ENCODE measurements at places on chromosomes 13 and 19.
A peak's percentile ranks its signal among the peaks of the same experiment; 100 is the strongest.

DNA sequence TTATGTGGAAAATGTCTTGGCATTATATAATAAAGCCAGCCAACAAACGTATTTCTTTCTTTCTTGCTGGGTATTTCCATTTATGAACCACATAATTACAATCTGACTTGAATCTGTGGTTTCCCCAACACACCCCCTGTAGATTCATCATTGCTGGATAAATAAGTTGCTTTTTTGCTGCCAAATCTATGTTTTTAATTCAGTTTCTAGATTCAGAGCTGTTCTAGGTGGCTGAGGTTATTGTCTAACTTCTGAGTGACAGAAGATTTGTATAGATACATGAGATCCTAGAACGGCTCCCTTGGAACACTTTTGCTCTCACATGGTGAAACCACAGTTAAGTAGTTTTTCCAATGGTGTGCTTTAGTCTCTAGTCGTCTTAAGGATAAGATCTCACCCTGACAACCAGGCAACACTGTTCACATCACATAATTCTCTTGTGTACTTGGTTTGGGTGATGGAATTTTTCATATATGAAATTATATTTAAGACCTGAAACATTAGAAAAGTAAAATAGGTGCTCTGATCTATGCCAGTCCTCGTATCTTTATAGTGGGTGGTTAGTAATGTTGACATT lies 239.1 kb downstream of the KLF12 start:
- DNase-seq: no peak

DNA sequence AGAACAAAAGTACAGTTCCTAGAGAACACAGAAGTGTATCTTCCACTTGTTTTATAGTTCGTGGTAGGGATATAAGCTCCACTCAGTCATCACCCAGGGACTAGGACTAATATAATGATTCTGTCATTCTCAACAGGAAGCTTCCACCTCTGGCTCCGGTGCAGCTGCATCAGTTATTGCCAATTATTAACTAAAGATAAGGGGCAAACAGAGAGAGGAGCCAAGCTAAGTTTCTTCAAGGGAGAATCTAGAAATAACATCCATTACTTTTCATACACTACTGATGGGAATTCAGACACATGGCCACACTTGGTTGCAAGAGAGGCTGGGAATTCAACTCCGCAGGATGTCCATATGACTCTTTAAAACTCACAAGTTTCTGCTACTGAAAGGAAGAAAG lies 917.9 kb downstream of the OLFM4 start:
- DNase-seq: no peak

DNA sequence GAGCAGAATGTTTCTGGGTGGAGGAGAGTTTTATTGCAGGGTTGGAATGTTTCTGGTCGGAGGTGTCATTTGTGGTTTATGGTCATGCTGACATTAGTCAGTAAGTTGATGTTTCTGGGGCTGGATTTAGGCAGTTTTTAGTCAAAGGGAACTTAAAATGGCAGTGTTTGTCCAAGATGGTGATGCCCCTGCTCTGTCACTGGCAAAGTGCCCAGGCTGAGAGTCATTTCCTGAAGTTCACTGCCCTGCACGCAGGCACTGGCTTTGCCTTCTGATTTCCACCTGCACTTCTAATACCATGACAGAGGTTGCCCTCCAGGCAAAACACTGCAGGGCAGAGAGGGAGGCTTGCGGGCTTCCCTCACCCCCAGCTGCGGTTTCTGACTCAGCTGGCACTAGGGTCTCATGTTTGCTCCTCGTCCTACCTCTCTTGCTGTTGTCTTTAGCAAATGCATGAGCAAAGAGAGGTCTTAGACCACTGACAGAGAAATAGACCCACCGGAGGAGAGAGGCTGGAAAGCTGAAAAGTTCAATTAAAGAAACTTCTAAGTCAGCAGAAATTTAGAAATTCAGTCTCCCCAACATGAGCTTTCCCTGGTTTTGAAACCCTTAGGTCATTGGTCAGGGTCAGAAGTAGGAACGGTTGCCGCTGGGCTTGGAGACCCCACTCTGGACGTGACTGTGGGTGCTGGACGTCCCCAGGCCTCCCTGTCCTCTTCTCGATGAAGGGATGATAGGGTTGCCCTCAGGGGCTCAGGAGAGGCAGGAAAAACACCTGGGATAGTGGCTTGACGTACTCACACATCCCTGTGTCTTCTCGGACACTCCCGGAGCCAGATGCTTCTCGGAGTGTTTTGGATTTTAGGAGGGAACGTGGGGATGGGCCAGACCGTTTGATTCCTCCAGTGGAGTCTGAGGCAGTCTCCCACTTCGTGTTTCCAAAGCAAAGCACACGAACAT lies 26.3 kb downstream of the TMEM255B start:
- no peak for DNase-seq

DNA sequence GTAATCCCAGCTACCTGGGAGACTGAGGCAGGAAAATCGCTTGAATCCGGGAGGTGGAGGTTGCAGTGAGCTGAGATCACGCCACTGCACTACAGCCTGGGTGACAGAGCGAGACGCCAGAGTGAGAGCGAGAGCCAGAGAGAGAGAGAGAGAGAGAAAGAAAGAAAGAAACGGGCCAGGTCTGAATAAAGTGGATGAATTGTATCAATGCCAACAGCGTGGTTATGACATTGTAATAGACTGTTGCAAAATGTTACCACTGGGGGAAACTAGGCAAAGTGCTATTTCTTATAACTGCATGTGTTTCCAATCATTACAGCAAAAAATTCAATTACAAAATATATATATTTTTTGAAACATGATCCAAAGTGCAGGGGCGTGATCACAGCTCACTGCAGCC lies 11.8 kb upstream of the BTBD2 start:
- DNase-seq: no peak

DNA sequence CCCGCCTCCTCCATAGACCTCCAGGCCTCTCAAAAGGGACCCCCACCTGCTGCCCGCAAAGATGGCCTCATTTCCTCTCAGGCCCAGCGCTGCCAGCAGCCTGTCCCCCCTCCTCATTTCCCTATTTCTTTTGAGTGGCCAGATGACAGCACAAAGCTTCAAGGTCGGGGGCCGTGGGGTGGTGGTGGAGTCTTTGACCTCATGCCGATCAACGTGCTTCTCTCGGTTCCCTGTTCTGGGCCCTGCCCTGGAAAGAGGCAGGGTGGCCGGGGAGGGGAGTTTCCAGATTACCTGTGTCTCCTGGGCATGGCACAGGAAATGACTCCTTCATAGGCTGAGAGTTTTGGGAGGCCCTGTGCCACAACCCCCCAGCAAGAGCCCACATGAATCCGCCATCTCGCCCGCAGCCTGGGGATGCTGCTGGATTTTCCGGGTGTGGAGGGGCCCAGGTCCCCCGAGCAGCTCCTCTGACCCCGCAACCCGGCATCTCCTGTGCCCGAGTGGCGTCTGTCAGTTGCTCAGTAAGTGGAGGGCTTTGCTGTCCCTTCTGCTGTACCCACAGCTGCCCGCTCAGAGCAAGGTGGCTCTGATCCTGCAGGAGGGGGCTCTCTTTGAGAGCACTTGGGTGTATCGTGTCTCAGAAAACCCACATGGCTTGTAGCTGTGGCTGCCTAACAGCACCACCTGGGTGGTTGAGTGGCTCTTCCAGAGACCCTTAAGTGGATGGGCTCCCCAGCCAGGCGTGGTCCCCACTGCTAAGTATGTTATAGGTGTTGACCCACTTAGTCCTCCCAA lies 139.4 kb downstream of the SIPA1L3 start:
- peak; percentile 83 for DNase-seq

- peak; percentile 71 for DNase-seq
Observed at GRCh38 chr13:110525328-110526319, 35.9 kb downstream of the RAB20 start.

GRCh38 chr19:15721268-15721667 lies 6.6 kb upstream of the OR10H2 start:
- DNase-seq: no peak

GRCh38 chr19:7863157-7863970 lies 10.8 kb downstream of the PRR36 start:
- DNase-seq: no peak

- no peak for DNase-seq
Observed at GRCh38 chr19:13079542-13079986, 23.1 kb downstream of the LYL1 start.

GRCh38 chr19:49470615-49470978 lies 3.4 kb upstream of the FLT3LG start:
- DNase-seq: no peak

- no peak for DNase-seq
Observed at GRCh38 chr13:110454227-110454859, 107.2 kb downstream of the RAB20 start.

DNA sequence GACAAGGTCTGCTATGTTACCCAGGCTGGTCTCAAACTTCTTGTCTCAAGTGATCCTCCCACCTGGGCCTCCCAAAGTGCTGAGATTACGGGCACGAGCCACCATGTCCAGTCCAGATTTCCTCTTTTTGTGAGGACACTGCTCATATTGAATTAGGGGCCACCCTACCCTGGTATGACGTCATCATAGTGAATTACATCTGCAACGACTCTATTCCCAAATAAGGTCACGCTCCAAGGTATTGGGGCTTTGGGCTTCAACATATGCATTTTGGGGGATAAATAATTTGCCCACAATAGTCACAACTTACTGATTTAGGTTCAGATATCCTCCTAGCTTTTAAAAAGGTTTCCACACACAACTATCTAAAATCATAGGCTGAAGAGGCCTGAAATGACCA lies 9.5 kb downstream of the SLC15A1 start:
- DNase-seq: no peak

GRCh38 chr19:5170329-5170745 lies 170.3 kb downstream of the PTPRS start:
- no peak for DNase-seq

GRCh38 chr13:84607261-84608013 lies 725.2 kb upstream of the SLITRK1 start:
- no peak for DNase-seq

DNA sequence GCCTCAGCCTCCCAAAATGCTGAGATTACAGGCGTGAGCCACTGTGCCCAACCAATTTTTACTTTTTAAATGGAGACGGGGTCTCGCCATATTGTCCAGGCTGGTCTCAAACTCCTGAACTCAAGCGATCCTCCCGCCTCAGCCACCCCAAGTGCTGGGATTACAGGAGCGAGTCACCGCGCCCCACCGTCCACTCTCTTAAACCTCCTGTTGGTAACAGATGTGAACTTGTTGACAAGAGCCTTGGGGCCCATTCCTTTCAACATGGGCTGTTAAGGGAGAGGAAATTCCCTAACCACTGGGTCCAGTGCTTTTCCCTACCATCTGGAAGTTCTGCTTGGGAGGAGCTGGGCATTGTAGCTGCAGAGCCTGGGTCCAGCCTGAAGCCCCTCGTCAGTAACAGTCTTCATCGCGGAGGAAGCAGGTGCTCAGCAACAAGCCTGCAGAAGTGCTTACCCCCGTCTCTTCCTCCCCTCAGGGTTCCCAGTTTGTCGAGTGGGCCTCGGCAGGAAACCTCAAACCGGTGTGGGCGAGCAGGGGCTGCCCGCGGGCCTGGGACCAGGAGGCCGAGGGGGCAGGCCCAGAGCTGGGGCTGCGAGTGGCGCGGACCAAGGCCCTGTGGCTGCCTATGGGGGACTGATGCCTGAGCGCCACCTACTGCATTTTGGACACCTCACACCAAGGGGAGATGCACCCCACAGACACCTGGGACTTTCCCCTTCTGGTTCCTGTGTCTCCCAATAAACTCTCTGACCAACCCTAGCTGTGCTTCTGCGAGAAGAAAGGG lies 4.0 kb upstream of the FLT3LG start:
- DNase-seq: peak; percentile 88

- no peak for DNase-seq
Observed at GRCh38 chr13:98706446-98707110, 45.9 kb downstream of the SLC15A1 start.

- no peak for DNase-seq
Observed at GRCh38 chr13:85567909-85568308, 231.3 kb downstream of the SLITRK6 start.

GRCh38 chr19:15837221-15837731 lies 21.8 kb upstream of the OR10H1 start:
- DNase-seq: no peak

GRCh38 chr13:112968380-112968909 lies 569 bp upstream of the MCF2L start:
- DNase-seq: peak; percentile 61

- DNase-seq: no peak
Observed at GRCh38 chr19:29577649-29577963, 28.5 kb upstream of the POP4 start.

GRCh38 chr13:84362777-84363176 lies 480.5 kb upstream of the SLITRK1 start:
- DNase-seq: no peak

GRCh38 chr19:18809149-18809868 lies 18.2 kb upstream of the COMP start:
- DNase-seq: no peak

- no peak for DNase-seq
Observed at GRCh38 chr13:20960663-20961309, 58.2 kb upstream of the XPO4 start.

DNA sequence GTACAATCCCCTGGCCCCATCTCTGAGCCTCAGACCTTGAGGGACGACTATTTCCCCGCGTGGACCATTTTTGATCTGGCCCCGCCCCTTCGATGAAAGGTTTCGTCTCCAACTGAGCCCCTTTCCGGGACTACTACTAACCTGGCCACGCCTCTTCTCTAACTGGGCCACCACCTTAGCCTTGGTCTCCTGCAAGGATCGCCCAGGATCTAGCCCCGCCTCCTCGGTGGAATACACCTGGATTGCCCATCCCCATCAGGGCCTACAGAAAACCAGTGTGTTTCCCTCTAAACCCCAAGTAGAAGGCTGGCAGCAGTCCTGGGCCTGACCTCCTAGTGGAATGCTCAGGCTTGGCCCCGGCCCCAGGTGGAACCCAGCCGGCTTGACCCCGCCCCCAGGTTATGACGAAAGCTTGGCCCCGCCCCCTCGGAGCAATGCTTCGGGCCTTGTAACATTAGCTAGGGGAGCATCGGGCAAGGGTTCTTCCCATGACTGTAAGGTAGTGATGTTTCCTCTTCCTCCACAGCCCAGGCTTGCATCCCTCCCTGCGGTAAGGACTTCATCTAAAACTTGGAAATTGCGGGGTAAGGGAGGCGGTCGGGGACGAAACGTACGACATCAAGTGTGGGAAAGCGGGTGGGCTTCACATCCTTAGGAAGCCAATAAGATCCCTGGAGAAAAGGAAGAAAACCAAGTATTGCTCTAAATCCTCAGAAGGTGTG lies 9.1 kb downstream of the SPACA6 start:
- DNase-seq: no peak

DNA sequence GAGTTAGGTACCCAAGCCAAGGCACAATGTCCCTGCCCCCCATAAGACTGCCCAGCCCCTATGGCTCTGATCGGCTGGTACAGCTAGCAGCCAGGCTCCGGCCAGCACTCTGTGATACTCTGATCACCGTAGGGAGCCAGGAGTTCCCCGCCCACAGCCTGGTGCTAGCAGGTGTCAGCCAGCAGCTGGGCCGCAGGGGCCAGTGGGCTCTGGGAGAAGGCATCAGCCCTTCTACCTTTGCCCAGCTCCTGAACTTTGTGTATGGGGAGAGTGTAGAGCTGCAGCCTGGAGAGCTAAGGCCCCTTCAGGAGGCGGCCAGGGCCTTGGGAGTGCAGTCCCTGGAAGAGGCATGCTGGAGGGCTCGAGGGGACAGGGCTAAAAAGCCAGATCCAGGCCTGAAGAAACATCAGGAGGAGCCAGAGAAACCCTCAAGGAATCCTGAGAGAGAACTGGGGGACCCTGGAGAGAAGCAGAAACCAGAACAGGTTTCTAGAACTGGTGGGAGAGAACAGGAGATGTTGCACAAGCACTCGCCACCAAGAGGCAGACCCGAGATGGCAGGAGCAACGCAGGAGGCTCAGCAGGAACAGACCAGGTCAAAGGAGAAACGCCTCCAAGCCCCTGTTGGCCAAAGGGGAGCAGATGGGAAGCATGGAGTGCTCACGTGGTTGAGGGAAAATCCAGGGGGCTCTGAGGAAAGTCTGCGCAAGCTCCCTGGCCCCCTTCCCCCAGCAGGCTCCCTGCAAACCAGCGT lies 3.0 kb upstream of the KMT2B start:
- no peak for DNase-seq

- DNase-seq: no peak
Observed at GRCh38 chr13:51292000-51292565, 47.4 kb upstream of the SERPINE3 start.
